Activated CD4-positive, alpha-beta memory T cell treated with anti-CD3 and anti-CD28 coated beads for 36 hours (primary cell): ENCODE measurements at places on chromosomes 4 and X. TPM values are rescaled to one million over a fixed set of nuclear protein-coding genes. Genes with fewer than 3 reads are reported as not detected.

The RTL9 gene
- total RNA-seq, result 0.05 TPM

The TKTL1 gene
- total RNA-seq, result 0.15 TPM

GRCh38 chr4:183422962-183423631 lies 21.3 kb upstream of the CDKN2AIP start:
- no peaks in the 10 kb centered on the region for H3K36me3 ChIP-seq
- H3K27me3 ChIP-seq, result no peaks in the 10 kb centered on the region
- no peak overlapping the region for H3K4me3 ChIP-seq
- no peak for DNase-seq
- H3K4me1 ChIP-seq, result peaks cover 3% of the 10 kb centered on the region

DNA sequence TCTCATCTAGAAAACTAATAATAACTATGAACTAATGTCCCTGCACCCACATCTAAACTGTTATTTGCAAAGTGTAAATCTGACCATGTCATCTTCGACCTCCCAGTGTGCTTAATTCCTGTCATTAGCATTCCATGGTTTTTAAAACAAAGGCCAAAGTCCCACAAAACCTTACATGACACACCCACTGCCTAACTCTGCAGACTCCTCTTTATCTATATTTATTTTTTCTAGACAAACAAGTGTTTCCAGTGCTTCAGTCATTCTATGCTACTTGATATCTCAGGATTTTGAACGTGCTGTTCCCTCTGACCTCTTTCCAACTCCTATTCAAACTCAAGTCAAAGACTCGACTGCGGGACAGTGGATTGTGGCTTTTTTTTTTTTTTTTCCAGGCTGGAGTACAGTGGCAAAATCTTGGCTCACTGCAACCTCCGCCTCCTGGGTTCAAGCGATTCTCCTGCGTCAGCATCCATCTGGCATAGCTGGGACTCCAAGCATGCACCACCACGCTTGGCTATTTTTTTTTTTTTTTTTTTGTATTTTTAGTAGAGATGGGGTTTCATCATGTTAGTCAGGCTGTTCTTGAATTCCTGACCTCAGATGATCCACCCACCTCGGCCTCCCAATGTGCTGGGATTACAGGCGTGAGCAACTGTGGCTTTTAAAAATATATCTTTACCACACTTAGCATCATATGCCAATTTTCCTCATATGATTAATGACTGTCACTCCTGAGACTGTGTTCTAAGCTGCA lies 1511.0 kb downstream of the ARAP2 start:
- H3K4me1 ChIP-seq, result no peaks in the 10 kb centered on the region
- H3K36me3 ChIP-seq, result no peaks in the 10 kb centered on the region
- no peaks in the 10 kb centered on the region for H3K27me3 ChIP-seq
- H3K4me3 ChIP-seq, result no peak overlapping the region
- DNase-seq, result no peak
- no peak overlapping the region for H3K27ac ChIP-seq

DNA sequence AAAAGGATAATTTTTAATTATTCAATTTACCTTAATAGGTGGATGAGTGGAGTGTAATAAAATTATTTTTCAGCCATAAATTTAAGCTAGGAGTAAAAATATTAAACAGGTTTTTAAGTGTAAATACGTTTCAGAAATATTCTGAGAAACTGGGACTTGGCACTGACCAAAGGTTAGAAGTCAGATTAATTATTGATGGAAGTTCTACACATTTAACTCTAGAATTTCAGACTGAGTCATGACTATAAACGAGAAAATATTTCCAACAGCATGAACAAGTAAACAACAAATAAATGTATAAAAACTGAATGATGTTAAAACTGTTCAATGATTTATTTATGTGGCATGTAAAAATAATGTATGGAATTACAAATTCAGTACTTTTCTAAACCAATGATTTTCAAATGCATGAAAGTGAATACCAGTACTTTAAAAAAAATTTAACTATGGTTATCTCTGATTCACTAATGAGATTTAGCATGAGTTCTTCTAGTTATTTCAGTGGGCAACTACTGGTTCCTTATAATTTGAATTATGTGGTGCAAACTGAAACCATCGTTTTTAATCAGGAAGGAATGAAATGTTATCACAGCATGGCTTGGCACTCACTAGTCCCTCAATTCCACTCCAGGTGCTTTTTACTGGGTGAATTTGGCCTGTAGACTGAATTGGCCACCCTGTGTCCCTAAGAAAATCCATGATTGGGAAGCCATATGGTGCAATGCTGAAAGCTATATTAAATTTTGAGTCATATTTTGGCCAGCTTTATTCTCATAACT lies 244.2 kb downstream of the FSTL5 start:
- no peak for DNase-seq
- no peaks in the 10 kb centered on the region for H3K36me3 ChIP-seq
- H3K4me1 ChIP-seq, result no peaks in the 10 kb centered on the region
- no peak overlapping the region for H3K27ac ChIP-seq
- H3K4me3 ChIP-seq, result no peak overlapping the region
- H3K27me3 ChIP-seq, result no peaks in the 10 kb centered on the region

- H3K27me3 ChIP-seq, result no peaks in the 10 kb centered on the region
- H3K36me3 ChIP-seq, result no peaks in the 10 kb centered on the region
- no peak for DNase-seq
- peaks cover 3% of the 10 kb centered on the region for H3K4me1 ChIP-seq
These were observed 42.1 kb downstream of the ZCCHC13 start for GRCh38 chrX:74346088-74346487.

GRCh38 chr4:162791226-162791625 lies 375.5 kb downstream of the NAF1 start:
- H3K27ac ChIP-seq, result no peak overlapping the region
- no peaks in the 10 kb centered on the region for H3K27me3 ChIP-seq
- H3K4me1 ChIP-seq, result no peaks in the 10 kb centered on the region
- DNase-seq, result no peak
- H3K36me3 ChIP-seq, result no peaks in the 10 kb centered on the region

- no peaks in the 10 kb centered on the region for H3K4me1 ChIP-seq
- no peak overlapping the region for H3K27ac ChIP-seq
- H3K27me3 ChIP-seq, result no peaks in the 10 kb centered on the region
- H3K36me3 ChIP-seq, result peaks cover 1% of the 10 kb centered on the region
These were observed 8.5 kb downstream of the MXD4 start for GRCh38 chr4:2253160-2254084.

DNA sequence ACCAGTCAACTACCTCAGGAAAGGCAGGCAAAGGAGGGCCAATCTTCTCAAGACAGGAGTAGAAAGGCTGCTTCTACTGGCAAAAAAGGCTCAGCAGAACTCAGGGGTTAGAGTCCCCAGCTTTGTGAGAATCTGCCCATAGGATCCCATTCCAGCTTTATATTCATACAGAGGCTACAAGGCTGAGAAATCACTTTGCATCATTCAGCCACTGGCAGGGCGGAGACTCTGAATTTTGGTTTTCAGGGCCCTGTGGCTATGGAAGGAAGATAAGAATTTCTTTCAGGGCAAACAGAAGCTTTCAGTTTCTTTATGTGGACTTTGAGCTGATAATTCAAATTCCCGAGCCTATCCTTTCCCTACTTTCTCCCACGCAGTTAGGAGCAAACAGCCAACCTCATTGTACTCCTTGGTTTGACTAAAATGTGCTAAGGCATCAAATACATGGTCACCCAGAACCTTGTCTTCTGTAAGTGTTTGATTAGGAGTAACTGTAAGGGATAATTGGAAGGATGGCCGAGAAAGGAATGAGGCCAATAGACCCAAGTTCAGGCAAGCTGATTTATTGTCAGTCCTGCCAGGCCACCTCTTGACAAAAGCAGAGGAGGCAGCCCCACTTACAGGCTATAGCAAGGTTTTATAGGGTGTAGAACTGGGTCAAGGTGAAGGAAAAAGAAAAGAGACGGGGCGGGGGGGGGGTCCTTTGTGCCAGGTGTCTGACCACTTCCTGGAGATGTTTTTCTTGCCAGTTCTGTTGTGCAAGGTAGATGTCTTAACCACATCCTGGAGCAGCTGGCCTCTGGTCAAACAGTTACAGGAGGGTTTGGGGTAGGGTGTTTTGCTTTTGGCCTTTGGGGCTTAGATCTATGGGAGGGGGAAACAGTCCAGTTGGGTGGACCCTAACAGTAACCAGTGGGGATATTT lies 165.3 kb upstream of the PPP1R2C start:
- peak overlapping the region; percentile 16 for H3K4me3 ChIP-seq
- H3K4me1 ChIP-seq, result peaks cover 75% of the 10 kb centered on the region
- peak; percentile 52 for DNase-seq
- H3K27me3 ChIP-seq, result no peaks in the 10 kb centered on the region
- H3K27ac ChIP-seq, result peak overlapping the region; percentile 95

- DNase-seq, result no peak
- no peak overlapping the region for H3K4me3 ChIP-seq
- H3K27me3 ChIP-seq, result no peaks in the 10 kb centered on the region
- H3K4me1 ChIP-seq, result no peaks in the 10 kb centered on the region
These were observed 46.5 kb downstream of the RAI2 start for GRCh38 chrX:17814557-17814956.

GRCh38 chr4:52421811-52422213 lies 237.3 kb downstream of the USP46 start:
- H3K4me3 ChIP-seq, result no peak overlapping the region
- H3K36me3 ChIP-seq, result no peaks in the 10 kb centered on the region
- no peaks in the 10 kb centered on the region for H3K27me3 ChIP-seq
- no peak overlapping the region for H3K27ac ChIP-seq
- H3K4me1 ChIP-seq, result no peaks in the 10 kb centered on the region
- DNase-seq, result no peak

GRCh38 chr4:85681221-85681657 lies 206.3 kb downstream of the ARHGAP24 start:
- no peak overlapping the region for H3K27ac ChIP-seq
- no peak overlapping the region for H3K4me3 ChIP-seq
- no peaks in the 10 kb centered on the region for H3K4me1 ChIP-seq
- H3K27me3 ChIP-seq, result no peaks in the 10 kb centered on the region
- DNase-seq, result no peak

DNA sequence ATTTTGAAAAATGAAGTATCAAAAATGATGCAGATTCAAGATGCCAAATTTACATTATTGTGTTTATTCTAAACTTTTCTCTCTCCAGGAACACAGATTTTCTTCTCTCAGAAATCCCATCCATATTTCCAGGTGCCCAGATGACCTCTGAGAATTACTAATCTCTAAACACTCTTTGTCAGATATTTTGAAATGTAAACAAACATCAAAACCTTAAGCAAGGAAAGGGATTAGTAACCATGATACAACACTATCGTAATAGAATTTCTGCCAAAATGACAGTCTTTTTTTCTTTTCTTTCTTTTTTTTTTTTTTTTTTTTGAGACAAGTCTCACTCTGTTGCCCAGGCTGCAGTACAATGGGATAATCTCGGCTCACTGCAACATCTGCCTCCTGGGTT lies 76.7 kb downstream of the PDS5A start:
- DNase-seq, result no peak
- H3K36me3 ChIP-seq, result peaks cover 39% of the 10 kb centered on the region
- H3K4me3 ChIP-seq, result no peak overlapping the region

GRCh38 chrX:83658731-83659130 lies 150.6 kb downstream of the POU3F4 start:
- DNase-seq, result no peak
- no peaks in the 10 kb centered on the region for H3K4me1 ChIP-seq
- no peaks in the 10 kb centered on the region for H3K27me3 ChIP-seq
- H3K4me3 ChIP-seq, result no peak overlapping the region
- H3K27ac ChIP-seq, result no peak overlapping the region

GRCh38 chr4:150217192-150217591 lies 138.9 kb downstream of the DCLK2 start:
- no peaks in the 10 kb centered on the region for H3K4me1 ChIP-seq
- no peaks in the 10 kb centered on the region for H3K27me3 ChIP-seq
- H3K4me3 ChIP-seq, result no peak overlapping the region
- DNase-seq, result no peak
- H3K27ac ChIP-seq, result no peak overlapping the region
- H3K36me3 ChIP-seq, result no peaks in the 10 kb centered on the region

DNA sequence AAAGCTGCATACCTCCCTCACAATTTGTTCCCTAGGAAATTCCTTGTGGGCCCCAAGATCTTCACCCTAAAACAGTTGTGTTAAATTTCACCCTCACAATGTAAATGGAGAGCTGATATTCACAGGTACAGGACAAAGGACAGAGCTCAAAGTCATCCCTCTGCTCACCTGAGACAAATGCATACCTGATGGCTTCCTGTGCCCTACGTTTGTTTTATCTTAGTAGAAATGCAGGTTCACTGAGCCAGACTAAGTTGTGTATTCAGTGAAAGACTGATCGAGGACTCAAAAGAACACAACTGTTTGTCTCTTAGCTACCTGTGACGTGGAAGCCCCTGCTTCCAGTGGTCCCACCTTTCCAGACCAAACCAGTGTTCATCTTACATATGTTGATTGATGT lies 53.6 kb downstream of the TRMT44 start:
- H3K4me1 ChIP-seq, result no peaks in the 10 kb centered on the region
- no peak overlapping the region for H3K4me3 ChIP-seq
- H3K27me3 ChIP-seq, result no peaks in the 10 kb centered on the region
- H3K27ac ChIP-seq, result no peak overlapping the region
- H3K36me3 ChIP-seq, result peaks cover 5% of the 10 kb centered on the region

- H3K4me1 ChIP-seq, result peaks cover 78% of the 10 kb centered on the region
- peak; percentile 51 for DNase-seq
- peaks cover 29% of the 10 kb centered on the region for H3K36me3 ChIP-seq
- H3K4me3 ChIP-seq, result no peak overlapping the region
- no peaks in the 10 kb centered on the region for H3K27me3 ChIP-seq
These were observed 16.9 kb downstream of the OTUD5 start for GRCh38 chrX:48940404-48940955.

DNA sequence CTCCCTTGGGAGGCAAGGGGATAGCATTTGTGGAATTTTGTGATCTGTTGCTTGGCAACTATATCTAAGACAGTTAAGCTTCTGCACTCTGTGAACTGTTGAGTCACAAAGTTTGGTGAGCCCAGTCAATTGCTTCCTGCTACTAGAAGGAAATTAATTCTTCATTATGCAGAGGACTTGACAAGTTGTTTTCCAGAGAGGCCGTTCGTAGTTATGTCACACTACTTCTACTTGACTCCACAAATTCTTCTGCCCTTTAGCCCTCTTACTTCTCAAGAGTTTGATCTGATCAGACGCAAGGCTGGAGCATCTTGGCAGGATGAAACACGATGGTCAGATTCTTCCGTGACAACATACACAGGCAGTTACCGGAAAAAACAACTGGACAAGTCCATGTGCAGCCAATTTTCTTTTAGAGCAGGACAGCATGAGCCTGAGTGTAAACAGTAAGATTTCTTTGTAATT lies at the start of gene C4orf51:
Gene C4orf51, plus strand, starts transcription at position 156 of the 465 bp plus-strand sequence. Its CDS starts 58 bp downstream, at position 214.
- H3K27me3 ChIP-seq, result peaks cover 18% of the 10 kb centered on the region
- no peaks in the 10 kb centered on the region for H3K36me3 ChIP-seq
- no peaks in the 10 kb centered on the region for H3K4me1 ChIP-seq
- H3K27ac ChIP-seq, result no peak within 1 kb of the TSS
- no peak within 1 kb of the TSS for H3K4me3 ChIP-seq
- DNase-seq, result no peak

GRCh38 chr4:24473309-24473721 lies 111.0 kb downstream of the DHX15 start:
- peaks cover 23% of the 10 kb centered on the region for H3K4me1 ChIP-seq
- peak overlapping the region; percentile 79 for H3K4me3 ChIP-seq
- no peak overlapping the region for H3K27ac ChIP-seq
- peak; percentile 9 for DNase-seq
- H3K27me3 ChIP-seq, result peaks cover 46% of the 10 kb centered on the region
- H3K36me3 ChIP-seq, result no peaks in the 10 kb centered on the region
